BE2C (cell line): ENCODE measurements at places on chromosomes 11 and 22.
A peak's percentile ranks its signal among the peaks of the same experiment; 100 is the strongest.

DNA sequence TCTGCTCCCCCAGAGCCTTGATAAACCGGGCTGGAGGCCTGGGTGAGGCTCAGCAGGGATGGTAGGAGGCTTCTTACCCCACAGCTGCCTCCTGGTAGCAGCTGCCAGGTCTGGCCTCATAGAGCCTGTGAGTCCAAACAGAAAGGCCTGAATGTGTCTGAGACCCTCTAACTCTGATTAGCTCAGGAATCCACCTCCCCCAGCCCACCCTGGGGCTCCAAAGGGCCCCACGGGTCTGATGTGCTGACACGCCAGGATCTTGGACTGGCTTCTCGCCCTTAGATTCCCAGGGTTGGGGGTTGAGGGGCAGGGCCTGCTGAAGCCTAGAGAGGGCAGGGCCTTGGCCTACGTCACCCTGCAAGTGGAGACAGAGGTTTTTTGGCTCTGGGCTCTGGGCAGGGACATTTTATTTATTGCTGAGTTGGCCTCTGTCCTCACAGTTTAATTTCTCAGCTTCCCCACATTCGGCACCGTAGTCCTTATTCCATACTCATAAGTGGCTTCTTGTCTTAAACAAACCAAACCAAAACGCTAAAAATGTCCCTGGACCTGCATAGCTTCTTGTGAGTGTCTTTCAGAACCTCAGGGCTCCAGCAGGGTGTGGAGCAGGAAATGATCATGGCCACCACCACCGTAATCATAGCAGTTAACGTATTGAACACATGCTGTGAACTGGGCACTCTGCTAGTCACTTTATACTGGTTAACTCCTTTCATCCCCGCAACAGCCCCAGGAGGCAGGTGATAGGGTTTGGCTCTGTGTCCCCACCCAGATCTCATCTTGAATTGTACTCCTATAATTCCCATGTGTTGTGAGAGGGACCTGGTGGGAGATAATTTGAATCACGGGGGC lies 25.1 kb downstream of the KIAA1671 start:
- DNase-seq = no peak

DNA sequence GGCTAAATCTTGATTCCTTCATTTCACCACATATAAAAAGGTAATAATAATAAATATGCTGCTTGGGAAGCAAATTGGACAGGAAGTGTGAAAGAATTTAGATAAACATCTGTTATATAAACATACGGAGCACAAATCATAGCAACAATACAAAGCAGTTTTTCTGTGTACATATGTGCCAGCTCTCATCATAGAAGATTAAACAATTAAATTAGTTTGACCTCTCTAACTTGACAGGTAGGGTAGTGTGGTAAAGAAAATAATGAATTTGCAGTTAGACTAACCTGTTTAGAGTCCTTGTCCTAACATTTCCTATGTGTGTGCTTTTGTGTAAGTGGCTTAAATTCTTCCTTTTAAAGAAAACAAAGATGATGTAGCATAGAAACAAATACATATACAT lies 995.7 kb upstream of the TENM4 start:
- no peak for DNase-seq

- no peak for DNase-seq
Measured at GRCh38 chr22:25837288-25837900, 95.4 kb downstream of the MYO18B start.

- DNase-seq = peak; percentile 75
Measured at GRCh38 chr11:68099474-68100405, 21.4 kb downstream of the CHKA start.

- DNase-seq = no peak
Measured at GRCh38 chr11:130776061-130776419, 140.2 kb downstream of the SNX19 start.
